ENCODE measurements at places on chromosomes 1 and 21.

DNA sequence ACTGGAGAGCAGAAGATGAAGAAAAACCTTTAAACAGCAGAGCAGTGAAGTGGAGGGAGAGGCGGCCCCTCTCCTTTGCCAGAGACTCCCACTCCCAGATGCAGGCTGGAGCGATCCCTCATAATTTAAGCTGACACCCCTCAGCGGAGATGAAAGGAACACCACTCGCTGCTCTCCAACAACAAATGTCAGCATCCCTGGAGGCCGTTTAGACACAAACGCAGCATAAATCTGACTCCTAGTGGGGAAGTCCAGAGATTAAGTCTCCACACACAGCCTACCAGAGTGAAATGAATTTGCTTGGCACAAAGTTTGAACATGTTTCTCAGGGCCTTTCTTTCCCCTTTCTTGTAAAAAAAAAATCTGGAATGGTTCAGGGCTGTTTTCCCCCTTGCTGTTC lies 137.8 kb downstream of the LMX1A start:
- no peak for DNase-seq

DNA sequence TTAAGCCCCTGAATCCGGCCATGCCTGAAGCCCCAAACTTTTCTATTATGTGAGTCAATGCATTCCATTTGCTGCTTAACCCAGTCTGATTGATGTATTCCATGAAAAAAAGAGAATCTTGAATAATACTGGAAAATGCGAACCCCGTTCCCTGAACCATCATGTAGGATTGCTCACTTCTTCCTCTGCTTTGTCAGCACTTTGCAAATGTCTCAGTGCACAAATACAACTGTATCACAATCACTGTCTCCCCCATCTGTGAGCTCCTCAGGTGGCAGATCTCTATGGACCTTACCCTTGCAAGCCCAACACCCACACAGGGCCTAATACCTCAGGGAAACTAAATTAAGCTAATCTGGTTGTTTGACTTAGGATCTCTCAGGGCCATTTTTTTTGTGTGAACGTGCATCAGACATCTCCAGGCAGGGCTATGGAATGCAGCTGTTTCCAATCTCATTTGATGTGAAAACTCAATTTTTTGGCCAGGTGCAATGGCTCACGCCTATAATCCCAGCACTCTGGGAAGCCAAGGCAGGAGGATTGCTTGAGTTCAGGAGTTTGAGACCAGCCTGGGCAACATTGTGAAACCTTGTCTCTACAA lies 2.1 kb upstream of the RCAN3 start:
- no peak for DNase-seq

- DNase-seq = no peak
These were observed 321.0 kb downstream of the TM2D1 start for GRCh38 chr1:61403679-61404596.

DNA sequence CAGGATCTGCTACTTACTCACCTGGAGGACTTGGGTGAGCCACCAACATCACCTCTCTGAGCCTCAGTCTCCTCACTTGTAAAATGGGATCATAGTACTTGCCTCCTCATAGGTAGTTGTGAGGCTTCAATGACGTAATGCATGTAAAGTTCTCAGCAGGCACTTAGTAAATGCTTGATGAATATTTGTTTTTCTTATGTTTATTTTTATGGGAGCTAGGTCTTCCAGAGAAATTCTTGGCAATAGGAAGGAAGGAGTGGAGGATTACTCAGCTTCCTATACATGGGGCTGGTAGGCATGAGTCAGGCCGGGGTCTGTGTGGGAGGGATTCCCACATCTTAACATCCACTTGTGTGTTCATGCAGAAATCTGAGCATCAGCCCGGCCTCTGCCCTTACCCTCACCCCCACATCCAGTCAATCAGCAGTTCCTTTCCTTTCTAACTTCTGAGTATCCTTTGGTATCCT lies 95.4 kb upstream of the USP24 start:
- DNase-seq = no peak

GRCh38 chr1:223683586-223684487 lies 18.3 kb upstream of the CAPN8 start:
- no peak for DNase-seq

- no peak for DNase-seq
These were observed 69.7 kb downstream of the GALNT2 start for GRCh38 chr1:230136453-230137336.

- no peak for DNase-seq
These were observed 812.7 kb upstream of the ADAMTS5 start for GRCh38 chr21:27779606-27780005.

DNA sequence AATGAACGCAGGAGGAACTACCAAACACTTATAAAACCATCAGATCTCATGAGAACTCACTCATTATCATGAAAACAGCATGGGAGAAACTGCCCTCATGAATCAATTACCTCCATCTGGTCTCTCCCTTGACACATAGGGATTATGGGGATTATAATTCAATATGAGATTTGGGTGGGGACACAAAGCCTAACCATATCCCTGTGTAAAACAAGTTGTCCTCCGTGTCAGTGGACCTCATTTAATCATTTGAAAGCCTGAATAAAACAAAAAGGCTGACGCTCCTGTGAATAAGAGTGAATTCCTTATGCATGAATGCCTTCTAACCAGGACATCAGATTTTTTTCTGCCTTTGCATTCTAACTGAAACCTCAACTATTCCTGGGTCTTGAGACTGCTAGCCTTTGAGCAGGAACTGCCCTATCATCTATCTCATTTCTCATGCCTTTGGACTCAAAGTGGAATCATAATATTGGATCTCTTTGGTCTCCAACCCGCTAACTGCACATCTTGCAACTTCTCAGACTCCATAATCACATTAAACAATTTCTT lies 648.8 kb downstream of the ADGRL2 start:
- no peak for DNase-seq

DNA sequence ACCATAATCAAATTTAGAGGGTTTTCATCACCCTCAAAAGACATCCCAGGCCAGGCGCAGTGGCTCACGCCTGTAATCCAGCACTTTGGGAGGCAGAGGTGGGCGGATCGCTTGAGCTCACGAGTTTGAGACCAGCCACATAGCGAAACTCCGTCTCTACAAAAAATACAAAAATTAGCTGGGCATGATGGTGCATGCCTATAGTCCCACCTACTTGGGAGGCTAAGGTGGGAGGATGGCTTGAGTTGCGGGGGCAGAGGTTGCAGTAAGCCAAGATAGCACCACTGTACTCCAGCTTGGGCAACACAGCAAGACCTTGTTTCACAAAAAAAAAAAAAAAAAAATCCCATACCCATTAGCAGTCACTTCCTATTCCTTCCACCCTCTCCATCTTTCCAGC lies 33.5 kb upstream of the BATF3 start:
- DNase-seq = no peak

GRCh38 chr1:224047538-224047937 lies 66.4 kb upstream of the FBXO28 start:
- DNase-seq = no peak

GRCh38 chr1:5960336-5960735 lies 31.9 kb downstream of the NPHP4 start:
- DNase-seq = no peak

- DNase-seq = no peak
These were observed 66.1 kb downstream of the TENT5C start for GRCh38 chr1:117671781-117672501.

GRCh38 chr1:107867422-107867821 lies 97.6 kb downstream of the VAV3 start:
- no peak for DNase-seq

DNA sequence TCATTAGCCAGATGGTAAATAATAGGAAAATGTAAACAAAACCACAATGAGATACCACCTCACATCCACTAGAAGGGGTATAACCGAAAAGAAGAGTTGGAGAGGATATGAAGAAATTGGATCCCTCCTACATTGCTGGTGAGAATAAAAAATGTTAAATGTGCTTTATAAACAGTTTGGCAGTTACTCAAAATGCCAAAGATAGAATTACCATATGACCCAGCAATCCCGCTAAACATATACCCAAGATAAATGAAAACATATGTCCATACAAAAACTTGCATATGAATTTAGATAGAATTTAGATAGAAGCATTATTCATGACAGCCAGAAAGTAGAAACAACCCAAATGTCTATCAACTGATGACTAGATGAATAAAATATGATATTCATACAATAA lies 4.4 kb upstream of the FMO2 start:
- no peak for DNase-seq

DNA sequence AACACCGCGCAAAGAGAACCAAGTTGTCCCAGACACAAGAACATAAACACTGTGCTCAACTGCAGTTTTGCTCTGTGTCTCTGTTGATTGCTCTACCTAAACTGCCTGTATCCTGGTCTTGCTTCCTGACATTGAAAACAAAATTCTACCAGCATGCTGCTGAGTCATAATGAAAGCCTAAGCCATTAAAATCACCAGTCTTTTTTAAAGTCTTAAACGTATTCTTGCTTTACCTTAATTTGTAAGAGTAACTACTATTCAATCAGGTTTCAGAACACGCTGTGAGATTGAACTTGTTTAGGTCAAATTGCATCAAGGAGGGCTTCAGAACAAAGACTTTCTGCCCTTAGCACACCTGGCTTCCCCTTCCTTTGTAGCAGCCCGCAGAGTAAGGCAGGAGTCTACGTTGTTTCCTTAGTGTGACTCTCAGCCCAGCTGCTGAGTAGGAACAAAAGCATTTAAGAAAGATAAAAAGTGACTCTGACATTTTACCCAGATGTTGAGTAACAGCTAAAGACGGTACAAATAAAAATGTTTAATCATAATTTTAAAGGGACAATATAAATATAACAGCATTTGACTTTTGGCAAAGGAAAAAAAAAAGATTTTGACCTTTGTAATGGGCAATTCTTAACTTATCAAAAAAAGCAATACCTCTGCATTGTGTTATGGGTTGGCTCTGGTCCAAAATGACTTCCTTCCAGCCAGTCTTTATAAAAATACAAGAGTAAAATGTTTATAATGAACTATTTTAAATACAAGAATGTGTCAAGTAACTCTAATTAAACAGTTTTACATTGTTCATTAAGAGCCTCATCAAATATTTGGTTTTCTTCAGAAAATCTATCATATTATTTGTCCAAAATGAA lies 186.9 kb upstream of the ADGRL4 start:
- no peak for DNase-seq

DNA sequence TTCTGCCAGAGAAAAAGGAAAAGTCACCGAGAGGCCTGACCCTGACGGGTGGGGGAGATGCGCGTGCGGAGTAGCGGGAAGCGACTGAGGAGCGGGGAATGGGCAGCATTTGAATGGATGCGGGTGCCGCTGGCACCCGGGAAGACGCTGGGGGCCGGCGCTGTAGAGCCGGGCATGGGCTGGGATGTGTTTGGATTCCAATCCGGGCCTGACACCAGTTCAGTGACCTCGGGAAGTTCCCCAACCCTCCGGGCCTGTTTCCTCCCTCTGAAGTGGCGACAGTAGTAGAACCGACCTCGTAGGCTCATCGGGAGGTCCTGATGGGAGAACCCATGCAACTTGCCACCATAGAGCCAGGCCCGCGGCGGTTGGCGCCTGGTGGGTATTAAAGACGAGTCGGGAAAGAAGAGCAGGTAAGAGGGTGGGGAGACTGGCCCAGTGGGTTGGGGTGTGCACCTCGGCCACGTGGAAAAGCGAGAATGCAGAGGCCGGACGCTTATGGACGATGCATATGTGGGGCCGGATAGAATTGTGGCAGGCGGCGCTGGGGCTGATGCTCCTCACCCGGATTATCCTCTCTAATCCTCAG lies 642 bp upstream of the SLC16A1 start:
- DNase-seq = no peak

- DNase-seq = no peak
These were observed 48.1 kb downstream of the PCSK9 start for GRCh38 chr1:55087439-55087838.

GRCh38 chr1:96291468-96291867 lies 430.1 kb upstream of the PTBP2 start:
- no peak for DNase-seq

Data from GM12892 (cell line).